ENCODE measurements at places on chromosomes 13 and 19.
A peak's percentile ranks its signal among the peaks of the same experiment; 100 is the strongest.

DNA sequence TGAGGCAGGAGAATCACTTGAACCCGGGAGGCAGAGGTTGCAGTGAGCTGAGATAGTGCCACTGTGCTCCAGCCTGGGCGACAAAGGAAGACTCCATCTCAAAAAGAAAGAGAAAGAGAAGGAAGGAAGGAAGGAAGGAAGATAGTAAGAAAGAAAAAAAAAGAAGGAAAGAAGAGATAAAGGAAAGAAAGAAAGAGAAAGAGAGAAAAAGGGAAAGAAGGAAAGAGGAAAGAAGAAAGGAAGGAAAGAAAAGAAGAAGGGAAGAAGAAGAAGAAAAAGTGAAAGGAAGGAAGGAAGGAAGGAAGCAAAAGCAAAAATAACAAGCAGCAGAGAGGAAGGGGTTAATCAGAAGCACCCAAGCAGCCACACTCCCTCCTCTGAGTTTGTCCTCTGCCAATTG is 32.1 kb downstream of the NWD1 start:
- no peak for DNase-seq

GRCh38 chr13:113458253-113459065 is 5.2 kb upstream of the ADPRHL1 start:
- DNase-seq, result no peak

DNA sequence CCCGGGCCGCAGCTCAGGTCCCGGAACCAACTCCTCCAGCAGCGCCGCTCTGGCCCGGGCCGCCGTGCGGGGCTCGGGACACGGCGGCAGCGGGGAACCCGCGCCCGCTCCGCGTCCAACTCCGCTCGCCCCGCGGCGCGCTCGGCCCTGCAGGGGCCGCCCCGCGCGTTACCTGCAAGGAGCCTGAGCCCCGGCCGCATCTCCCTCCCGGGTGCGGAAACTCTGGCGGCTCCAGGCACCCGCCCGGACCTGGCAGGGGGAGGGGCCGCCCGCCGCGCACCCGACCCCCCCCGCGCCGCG is at the start of gene TMTC4:
Gene TMTC4 (minus strand): TSS at position 224 of the 300 bp plus-strand sequence. CDS start 4,433 bp downstream, outside the sequence.
- DNase-seq, result no peak

DNA sequence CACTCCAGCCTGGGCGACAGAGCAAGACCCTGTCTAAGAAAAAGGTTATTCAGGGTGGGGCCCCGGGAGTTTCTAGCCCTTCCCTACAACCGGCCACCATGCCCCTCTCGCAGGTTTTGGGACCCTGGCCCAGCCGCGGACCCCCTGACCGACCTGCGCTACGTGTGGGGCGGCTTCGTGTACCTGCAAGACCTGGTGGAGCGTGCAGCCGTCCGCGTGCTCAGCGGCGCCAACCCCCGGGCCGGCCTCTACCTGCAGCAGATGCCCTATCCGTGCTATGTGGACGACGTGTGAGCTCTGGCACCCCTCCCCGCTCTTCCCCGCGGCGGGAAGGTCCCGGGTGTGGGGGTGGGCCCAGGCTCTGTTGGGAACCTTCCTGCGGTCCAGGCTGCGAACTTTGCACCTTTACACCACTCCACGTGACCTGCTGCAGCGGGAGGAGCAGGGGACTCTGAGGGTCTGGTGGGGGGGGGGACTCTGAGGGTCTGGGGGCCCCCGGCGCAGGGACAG is 6.3 kb downstream of the ABCA7 start:
- no peak for DNase-seq

GRCh38 chr13:101703838-101704237 is 251.4 kb downstream of the ITGBL1 start:
- DNase-seq, result no peak

DNA sequence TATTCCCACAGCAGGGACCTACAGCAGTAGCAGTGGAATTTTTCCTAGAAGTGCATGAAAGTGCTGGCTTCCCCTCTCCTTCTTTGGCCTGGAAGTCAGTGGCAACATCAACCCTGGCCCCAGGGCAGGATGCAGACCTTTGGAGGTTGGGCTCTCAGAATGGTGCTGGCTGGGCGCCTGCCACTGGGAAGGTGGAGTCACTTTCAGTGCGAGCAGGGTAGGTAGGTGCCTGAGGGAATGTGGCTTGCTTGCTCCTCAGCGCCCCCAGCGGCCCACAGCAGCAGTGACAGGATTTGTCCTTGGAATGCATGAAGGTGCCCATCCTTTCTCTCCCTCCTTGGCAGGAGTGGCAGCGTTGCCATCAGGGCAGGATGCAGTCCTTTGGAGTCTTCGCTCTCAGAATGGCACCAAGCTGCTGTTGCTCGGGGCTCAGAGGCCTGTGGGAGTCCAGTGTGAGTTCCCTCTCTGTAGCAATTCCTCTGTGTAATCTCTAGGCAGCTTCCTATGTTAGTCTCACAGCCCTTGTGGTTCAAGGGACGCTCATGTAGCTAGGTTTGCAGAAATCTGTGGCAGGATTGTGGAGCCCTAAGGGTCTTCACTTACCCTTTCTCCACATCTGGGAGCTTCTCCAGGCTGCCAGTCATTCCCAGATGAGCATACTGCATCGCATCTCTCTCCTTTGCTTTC is 354.4 kb upstream of the DACH1 start:
- DNase-seq, result peak; percentile 20

DNA sequence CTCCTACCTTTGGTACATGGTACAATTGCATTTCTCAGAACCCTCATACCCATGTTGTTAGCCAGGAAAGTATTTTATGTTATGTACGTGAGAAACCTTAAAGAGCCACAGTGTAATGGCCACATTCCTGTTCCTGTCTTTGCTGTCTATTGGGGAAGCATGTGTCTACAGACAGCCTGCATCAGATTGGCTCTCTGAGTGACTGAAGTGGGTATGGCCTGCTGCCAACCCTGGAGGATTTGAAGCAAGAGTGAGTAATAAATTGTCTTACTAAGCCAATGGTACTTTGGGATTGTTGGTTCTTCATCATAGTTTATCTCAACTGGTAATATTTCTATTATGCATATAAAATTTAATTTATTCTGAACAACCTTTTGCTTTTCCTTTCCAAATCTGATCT is 574.1 kb downstream of the LMO7 start:
- DNase-seq, result no peak

- no peak for DNase-seq
These were observed 3.5 kb downstream of the ARID3A start for GRCh38 chr19:929203-929890.

DNA sequence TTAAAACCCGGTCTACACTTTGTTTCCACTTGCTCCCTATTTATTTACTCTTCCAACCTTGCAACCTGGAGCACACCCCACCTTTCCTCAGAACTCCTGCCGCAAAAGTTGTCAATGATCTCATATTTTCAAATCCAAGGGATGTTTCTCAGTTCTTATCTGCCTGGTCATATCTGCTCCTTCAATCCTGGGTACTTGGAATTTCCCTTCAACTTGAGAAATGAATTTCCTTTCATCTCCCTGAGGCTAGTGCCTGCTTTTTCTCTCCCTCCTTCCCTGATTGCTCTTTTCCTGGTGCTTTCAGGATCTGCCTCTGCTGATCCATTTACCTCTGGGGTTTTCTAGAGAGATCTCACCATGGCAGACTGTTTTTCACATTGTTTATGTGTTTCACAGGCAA is 154.8 kb upstream of the IRS2 start:
- no peak for DNase-seq

DNA sequence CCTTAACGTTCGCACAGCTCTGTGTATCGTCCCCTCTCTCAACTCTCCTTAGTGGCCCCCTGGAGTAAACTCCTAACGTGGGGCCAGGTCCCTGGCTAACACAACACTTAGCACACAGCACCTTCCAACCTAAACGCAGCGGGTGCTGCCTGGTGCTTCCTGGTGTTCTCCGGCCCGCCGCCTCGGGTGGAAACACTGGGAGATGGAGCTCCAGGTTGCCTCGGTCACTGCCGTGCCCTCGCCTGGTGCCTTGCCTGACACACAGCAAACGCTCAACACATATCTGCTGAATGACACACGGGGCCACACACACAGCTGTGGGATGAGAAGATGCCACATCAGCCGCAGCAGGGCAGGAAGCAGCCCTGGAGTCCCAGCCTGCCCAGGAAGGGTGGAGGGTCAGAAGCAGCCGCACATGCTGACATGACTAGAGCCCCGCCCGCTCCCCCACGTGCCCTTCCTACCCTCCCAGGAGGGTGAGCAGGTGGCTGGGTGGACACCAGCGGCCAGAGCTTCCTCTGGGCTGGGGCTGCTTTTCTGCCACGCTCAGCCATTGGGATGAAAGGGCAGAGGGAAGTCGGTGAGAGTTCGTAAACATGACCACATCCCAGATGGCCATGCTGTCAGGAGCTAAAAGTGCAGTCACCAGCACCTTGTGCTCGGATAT is 6.6 kb downstream of the PEPD start:
- no peak for DNase-seq

DNA sequence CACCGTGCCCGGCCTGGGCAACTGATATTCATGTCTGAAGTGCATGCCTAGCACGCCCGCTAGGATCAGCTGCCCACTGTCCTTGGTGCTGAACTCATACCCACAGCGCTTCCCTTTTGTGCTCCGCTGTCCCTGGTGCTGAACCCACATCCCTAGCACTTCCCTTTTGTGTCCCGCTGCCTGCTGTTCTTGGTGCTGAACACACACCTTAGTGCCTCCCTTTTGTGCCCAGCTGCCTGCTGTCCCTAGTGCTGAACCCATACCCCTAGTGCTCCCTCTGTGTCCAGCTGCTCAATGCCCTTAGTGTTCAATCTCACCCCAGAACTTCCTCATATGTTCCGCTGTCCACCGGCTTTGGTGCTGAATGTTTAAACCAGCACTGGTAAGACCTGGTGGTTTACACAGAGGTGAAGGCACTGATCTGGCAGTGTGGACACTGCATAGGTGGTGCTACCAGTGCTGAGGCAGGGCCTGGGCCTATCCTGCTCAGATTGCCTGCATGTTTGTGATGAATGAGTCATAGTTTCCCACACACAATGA is 26.3 kb upstream of the SIGLEC11 start:
- peak; percentile 94 for DNase-seq

- no peak for DNase-seq
These were observed 3.0 kb upstream of the IGFL1 start for GRCh38 chr19:46226438-46226973.

DNA sequence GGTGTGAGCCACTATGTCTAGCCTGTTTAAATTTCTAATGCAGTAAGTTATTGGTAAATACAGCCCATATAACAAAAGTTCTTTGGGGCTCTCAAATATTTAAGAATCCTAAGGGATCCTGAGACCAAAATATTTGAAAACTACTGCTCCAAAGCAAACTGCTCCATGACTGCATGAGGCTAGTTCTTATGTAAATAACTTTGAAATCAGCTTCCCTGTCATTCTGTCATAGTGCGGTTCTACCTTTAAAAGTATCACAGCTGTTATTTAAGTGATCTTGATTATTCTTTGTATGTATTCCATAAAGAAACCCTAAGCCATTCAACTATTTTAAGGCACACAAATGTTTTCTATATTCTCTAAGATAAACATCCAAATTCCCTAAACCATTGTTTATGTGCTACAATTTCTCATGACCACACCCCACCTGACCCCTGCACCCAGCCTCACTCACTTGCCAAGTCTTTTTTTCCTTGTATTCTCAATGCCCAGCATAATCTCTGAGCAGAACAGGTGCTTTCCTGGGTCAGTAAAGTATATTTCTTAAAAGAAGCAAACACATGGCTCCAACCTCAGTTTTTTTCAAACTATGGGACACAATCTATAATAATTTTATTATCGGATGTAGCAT is 146.6 kb downstream of the RNF17 start:
- no peak for DNase-seq

DNA sequence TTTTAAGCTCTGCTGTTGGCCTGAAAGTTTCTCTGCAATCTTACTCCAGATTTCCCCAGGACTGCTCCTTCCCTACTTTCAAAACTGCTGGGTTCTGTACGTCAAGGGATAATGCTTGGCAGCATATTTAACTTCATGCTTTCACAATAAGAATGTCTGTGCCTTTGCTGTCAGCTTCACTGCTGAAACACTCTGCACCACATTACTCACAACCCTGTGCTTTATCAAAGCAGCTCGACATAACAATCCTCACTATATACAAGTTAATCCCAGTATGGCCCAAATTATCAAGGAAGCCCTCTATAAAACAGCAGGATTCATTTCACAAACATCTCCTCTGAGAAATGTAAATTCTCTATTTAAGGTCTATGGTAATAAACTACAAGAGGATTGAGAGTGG is 17.5 kb downstream of the LATS2 start:
- DNase-seq, result no peak

GRCh38 chr19:15555759-15556633 is 47.7 kb downstream of the CYP4F22 start:
- DNase-seq, result peak; percentile 94

- DNase-seq, result peak; percentile 9
These were observed 106.8 kb downstream of the DHRS12 start for GRCh38 chr13:51697181-51697580.

DNA sequence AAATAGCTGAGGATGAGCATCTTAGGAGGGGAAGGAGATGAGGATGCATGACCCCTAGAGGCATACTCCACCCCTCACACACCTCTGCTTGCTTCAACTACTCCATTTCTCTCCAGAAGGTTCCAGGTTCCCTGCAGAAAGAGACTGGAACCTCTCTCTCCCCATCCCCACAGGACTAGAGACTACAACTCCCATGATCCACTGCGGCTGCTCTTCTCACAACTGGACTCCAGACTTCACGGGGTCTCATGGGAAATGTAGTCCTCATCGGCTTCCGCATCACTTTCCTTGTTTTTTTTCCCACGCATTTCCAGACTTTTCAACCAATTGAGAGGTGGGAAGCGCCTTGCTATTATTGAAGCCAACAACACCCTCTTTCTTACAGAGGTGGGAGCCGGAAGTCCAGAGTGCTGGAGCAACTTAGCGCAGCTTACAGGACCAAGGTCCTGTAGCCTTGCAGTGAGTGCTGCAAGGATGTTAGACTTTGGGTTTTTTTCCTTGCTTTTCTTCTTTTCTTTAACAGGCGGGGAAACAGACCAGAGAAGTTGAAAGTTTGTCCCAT is 13.9 kb upstream of the CACNG6 start:
- peak; percentile 78 for DNase-seq

DNA sequence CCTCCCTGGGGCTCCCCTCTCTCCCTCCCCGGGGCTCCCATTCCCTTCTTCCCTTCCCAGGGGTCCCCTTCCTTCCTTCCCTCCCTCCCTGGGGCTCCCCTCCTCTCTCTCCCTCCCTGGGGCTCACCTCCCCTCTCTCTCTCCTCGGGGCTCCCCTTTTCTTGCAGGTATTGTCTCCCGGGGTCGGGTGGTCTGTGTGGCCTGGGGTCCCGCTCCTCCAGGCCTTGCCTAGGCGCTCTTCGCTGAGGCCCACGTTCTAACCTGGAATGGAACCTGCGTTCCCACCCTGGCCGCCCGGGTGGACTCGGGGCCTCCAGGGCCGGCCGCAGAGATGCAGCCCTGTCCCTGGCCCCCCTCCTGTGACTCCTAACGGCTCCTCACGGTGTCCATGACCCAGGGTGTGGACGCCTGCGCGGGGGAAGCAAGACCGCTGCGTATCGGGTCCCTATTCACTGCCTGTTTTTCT is 940 bp upstream of the DCUN1D2 start:
- DNase-seq, result no peak

Data from NCI-H460 (cell line).